ENCODE measurements at places on chromosomes 12 and 14.

DNA sequence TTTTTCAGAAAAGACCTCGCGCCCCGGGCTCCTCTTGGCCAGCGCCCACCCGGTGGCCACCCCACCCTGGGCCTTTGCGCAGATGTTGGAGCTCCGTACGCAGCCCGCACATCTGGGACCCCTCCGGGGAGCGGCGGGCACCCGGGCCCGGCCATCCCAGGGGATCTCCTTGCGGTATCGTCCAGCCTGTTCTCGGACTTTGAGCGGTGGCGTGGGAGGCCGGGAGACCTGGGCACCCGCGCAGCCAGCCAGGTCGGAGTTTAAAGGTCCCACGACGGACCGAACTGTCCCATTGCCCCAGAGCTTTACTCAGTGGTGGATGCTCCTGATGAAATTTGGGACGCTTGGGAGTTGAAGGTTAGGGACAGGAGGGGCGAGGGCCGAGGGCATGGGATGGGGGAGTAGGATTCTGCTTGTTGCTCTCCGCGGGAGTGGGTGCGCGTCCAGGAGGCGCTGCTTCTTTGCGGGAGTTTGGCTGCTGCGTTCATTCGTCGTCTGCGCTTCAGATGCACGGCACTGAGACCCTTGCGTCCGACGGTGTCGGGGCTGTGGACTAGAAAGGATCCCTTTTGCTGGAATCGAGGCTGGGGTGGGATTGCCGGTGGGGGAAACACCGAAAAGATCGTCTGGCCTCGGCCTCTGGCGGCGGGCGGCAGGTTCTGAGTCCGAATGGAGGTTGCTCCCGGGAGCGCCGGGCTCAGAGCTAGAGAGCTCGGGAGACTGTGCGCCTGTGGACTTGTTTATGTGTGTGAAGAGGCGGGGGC, 1.4 kb downstream of the NTF3 start:
- DNase-seq, result no peak

GRCh38 chr12:31245822-31246469, 80.0 kb downstream of the SINHCAF start:
- DNase-seq, result no peak

DNA sequence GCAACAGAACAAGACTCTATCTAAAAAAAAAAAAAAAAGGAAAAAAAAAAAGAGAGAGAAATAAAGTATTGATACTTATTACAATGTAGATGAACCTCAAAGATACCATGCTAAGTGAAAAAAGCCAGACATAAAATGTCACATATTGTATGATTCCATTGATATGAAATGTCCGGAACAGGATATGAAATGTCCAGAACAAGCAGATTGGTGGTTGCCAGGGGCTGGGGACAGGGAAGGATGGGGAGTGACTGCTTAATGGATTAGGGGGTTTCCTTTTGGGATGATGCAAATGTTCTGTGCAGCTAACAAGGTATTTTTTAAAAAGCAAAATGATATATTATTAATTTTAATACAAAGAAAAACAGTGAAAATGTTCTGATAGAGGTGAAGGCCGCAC, 5.0 kb downstream of the HVCN1 start:
- no peak for DNase-seq

DNA sequence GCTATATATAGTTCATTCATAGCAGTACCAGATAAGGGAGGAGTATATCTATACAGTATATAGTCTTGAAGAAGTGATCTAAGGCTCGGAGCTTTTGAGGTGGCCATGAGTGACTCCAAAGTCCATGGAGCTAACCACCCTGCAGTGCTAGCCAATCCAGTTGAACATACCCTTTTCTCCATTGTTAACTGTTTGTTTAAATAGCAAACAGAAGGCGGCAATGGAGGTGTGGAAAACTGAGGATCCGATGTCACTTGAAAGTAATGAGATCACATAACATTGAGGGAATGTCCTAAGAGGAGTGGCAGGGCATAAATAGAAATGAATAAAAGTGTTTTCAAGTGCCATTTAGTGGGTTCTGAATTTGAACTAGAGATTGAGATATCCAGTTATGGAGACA, 12.4 kb upstream of the SNAPC1 start:
- DNase-seq, result no peak

- DNase-seq, result no peak
Observed at GRCh38 chr14:105848570-105848969, 322.2 kb downstream of the TMEM121 start.

GRCh38 chr12:3489057-3489456, 1.9 kb upstream of the PRMT8 start:
- no peak for DNase-seq

DNA sequence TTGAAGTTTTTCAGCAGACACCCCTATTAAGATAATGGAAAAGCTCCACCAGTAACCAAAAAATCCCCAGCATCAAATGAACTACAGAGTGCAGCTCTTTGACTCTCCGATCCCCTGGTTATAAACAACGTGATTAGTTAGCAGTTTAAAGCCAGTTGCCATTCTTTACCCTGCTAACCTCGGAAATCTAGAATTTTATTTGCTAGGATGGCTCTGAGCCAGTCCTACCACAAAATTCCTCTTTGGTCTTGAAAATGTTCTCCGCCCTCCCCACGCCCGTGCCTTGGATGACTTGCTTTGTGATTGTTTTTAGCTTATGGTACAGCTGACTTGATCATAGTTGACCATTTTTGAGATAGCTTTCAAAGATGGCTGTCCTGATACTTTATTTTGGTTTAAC, 1.2 kb downstream of the KLHDC2 start:
- DNase-seq, result no peak

- DNase-seq, result no peak
Observed at GRCh38 chr14:95458459-95458858, 58.0 kb downstream of the SYNE3 start.

DNA sequence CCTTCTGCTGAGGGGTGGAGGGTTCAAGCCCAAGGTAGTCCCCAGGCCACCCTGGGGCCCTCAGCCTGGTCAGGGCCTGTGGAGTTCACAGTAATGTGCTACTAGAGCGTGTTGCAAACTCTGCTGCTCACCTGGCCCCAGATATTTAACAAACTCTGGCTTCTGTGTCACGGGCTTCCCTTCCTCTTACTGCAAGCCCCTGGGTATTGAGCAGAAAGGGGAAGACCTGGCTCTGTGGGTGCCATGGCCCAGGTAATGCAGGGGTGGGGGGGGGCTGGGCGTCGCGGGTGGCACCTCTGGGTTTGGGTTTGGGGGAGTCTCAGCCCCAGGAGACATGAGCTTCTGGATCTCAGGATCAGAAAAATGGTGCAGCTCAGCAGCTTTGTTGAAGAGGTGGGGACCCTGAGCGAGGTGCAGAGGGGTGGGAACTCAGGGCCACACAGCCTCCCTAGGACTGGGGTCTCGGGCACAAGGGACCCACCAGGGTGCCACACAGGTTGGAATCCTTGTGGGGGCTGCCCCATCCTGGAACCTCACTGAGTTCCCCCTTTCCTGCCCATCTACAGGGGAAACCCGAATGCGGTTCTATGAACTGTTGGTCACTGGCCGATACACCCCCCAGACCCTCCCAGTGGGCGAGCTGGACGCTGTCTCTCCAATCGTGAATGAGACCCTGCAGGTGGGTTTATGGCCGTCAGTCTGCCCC, 4.0 kb downstream of the SETD1B start:
- no peak for DNase-seq

- DNase-seq, result no peak
Observed at GRCh38 chr12:128789356-128789929, 34.3 kb downstream of the SLC15A4 start.

- DNase-seq, result no peak
Observed at GRCh38 chr12:88435334-88436076, 144.8 kb downstream of the KITLG start.

DNA sequence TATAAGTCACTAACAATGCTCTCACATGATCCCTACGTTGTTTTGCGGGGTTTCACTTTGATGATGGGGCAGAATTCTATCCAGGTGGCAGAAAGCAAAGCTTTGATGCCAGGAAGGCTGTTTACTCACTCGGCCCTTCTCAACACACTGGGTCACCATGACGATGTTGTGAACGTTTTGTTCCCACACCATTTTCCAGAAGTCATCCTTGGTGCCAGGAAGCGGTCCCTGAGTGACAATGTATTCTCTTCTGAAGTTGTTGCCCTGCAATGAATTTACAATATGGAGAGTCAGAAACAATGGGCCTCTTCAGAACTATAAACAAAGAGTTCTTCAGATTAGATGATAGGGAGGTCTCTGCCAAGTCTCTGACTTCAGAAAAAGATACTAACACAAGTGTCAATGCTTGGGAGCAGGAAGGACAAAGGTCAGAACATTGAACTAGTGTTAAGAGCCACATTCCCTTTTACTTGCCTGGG, 101.3 kb downstream of the PTPRB start:
- no peak for DNase-seq

GRCh38 chr14:104688505-104689108, 811 bp upstream of the INF2 start:
- DNase-seq, result no peak

DNA sequence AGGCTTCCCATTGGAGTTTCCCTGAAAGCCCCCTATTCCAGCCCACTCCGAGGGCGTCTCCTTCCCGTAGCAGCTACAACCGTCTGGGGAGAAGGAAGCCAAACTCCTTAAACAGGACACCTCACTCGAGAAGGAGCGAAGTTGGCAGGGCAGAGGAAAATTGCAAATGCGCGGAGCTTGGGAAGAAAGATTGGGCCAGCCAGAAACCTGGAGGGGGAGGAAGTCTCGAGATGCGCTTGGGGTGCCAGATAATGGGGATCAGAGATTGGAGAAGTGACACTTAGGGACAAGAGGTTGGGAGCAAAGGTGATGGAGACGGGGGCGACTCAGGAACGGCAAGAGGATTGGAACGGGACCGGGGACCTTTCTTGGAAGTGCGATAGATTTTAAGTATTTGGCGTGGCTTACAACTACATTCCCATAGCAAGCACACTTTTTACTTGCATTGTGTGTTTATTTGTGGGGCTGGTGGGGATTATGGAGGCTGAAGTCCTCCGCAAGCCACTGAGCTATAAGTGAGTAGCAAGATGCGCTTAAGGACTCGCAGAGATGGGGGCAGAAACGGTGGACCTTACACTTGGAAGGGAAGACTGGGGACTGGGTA, 926 bp downstream of the HRK start:
- DNase-seq, result no peak

- no peak for DNase-seq
Observed at GRCh38 chr14:24368212-24368561, 203 bp downstream of the NFATC4 start.

GRCh38 chr14:60753264-60754119, 18.9 kb downstream of the MNAT1 start:
- peak; percentile 55 for DNase-seq

DNA sequence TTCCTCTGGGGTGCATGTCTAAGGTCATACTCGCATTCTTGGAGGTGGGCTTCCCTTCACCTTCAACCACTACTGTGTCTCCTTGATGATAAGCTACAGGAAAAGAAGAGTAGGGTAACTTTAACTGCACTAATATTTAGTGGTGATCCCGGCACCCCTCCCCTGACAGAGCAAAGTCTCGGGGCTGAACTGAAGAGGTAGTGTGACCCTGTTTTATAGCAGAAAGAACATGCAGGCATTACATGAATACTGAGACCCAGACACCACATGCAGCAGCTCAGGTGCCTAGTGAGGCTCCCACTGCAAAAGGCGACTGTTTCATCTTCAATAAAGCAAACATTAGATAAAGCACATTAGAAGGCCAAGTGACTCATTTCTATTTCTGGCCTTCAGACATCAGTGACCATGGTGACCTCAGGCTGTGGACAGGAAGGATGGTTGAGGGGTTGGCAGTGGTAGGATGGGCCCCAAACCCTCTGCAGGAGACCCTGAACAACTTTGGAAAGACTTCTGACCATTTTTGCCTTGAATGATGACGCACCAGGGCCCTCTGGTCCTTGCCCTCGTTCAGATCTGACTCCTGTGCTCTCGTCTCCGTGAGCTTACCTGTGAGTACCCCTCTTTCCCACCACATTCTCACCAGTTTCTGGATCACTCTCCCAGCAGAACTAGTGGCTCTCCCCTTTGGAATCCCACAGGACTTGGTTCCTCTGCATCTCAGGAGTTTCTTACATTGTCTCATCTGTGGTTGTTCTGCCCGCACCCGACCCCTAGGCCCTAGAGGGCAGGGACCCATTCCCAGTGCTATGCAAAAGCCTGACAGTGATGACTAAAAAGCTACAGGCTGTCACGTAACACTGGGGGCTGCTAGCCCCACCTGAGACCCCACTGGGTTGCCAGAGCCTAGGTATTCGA, 23.8 kb upstream of the JPH4 start:
- DNase-seq, result no peak

- DNase-seq, result no peak
Observed at GRCh38 chr12:17333287-17333686, 727.3 kb upstream of the LMO3 start.

DNA sequence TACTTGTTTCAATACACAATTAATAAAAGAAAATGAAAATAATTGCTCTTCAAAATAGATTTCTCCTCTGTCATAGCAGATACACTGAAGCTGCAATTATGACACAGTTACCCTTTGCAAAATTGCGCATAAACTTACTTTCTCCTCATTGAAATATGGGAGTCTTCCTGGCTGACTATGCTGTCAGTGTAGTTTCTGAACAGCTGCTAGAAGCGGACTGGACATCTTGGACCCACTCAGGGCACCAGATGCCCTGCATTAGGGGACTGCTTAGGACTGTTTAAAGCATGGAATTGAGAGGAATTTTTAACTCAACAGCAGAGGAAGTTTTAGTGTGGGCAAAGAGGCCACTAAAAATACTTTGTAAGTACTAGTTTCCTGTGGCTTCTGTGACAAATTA, 454.9 kb downstream of the ATP23 start:
- DNase-seq, result no peak

GRCh38 chr14:70622111-70622712, 19.5 kb upstream of the TTC9 start:
- peak; percentile 62 for DNase-seq

GRCh38 chr12:45581112-45581511, 148.4 kb upstream of the ARID2 start:
- no peak for DNase-seq

GRCh38 chr12:121845701-121846100, 13.0 kb downstream of the HPD start:
- no peak for DNase-seq

- DNase-seq, result no peak
Observed at GRCh38 chr14:101369194-101369915, 191.9 kb upstream of the DIO3 start.

- no peak for DNase-seq
Observed at GRCh38 chr12:92561543-92561899, 141.3 kb upstream of the PLEKHG7 start.

- DNase-seq, result peak; percentile 82
Observed at GRCh38 chr12:57740656-57741412, 2.3 kb upstream of the AGAP2 start.

DNA sequence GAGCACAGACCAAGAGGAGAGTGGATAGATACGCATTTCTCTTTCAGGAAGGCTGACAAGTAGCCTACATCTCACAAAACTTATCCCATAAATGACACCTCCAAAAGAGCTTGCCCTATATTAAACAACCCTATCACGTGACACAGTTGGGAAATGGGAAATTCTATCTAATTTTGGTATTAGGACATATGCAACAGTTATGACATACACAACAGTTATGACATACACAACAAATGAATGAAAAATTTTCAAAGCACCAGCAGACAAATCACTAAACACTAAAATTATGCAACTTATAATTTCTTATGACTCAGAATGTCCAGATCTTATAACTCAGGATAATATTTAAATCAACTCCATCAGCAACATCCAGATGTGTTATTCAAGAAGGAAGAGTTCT, 54.1 kb downstream of the DUSP16 start:
- DNase-seq, result no peak

Data from CD4-positive, alpha-beta T cell treated with Interleukin-15 for 4 hours (primary cell).